HCEC 1CT (cell line): ENCODE measurements at places on chromosomes 5 and 9.

DNA sequence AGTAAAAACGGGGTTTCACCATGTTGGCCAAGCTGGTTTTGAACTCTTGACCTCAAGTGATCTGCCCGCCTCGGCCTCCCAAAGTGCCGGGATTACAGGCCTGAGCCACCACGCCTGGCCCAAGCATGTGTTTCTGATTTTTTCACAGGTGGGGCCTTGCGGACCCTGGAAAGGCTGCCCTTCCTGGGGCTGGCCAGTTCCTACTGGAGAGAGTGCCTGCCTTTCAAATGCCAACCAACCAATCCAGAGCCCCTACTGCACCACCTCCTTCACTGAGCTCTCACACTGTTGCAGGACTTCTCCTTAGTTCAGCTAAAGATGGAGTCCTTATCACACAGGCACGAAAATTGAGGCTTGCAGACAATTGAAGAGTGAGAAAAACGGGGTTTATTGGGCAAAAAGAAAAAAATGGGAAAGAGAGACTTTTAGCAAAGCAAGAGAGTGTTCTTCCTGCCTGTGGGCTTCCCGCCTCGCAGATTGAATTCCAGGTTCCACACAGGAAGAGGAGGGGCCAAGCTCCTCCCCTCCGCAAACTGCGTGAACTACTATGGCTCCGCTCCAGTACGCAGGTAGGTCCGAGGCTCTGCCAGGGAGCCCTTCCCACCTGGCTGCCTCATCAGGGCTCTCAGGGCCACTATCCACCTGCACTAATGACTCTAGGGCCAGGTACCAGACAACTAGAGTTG, 8.3 kb upstream of the CMBL start:
- no peak for DNase-seq

GRCh38 chr5:123819833-123820232, 307.9 kb downstream of the CSNK1G3 start:
- peak; percentile 91 for DNase-seq

GRCh38 chr5:6459896-6460295, 11.2 kb downstream of the UBE2QL1 start:
- no peak for DNase-seq

DNA sequence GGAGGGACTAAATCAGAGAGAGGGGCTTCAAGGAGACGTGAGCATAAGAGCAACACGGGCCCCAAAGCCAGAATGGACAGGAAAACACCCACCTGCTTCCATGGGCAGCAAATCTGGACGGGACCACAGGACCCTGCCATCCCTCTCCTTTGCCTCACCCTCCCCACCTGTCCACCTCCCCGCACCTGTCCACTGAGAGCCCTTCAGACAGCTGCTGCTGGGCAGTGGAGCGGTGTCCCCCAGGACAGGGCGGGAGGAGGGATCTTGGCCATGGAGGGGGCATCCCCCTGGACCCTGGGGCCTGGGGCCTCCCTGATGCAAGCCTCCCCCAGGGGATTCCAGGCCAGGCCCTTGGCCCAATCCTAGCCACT, 2.6 kb downstream of the CCDC183 start:
- no peak for DNase-seq

DNA sequence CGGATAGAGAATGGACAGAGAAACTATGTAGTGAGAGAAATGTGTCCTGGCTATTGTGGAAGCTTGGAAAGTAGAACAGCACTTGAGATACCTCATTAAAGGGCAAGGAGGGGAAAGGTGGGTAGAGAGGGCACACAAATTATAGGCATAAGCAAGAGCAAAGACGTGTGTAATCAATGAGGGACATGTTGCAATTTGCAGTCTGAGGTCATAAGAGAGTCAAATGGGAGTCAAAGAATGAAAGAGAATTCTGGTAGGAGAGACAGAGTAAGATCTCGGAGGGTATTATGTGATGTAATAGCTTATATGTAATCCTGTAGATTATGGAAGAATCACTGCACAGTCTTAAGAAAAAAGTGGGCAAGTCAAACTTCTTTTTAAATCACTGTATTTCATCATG, 312.0 kb upstream of the RGMB start:
- no peak for DNase-seq
